ENCODE measurements at places on chromosomes 5 and 9.

DNA sequence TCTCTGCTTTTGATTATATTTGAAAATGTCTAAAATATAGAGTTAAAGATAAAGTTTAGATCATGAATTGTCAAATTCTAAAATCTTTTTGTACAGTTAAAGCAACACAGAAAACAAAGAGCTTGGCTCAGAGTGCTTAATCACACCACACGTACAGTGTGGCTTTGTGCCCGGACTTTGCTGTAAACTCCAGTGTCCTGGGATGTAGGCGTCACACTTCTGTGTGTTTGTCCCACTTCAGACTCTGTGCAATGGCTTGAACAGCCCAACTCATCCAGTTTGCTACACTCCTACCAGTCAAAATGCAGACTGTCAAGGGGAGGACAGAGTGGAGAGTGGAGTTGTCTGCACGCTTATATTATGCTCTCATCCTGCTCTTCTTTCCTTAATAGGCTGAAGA, 45.3 kb downstream of the SMARCA2 start:
- DNase-seq: no peak

- DNase-seq: no peak
These were observed 198.8 kb downstream of the AUH start for GRCh38 chr9:91162784-91163443.

DNA sequence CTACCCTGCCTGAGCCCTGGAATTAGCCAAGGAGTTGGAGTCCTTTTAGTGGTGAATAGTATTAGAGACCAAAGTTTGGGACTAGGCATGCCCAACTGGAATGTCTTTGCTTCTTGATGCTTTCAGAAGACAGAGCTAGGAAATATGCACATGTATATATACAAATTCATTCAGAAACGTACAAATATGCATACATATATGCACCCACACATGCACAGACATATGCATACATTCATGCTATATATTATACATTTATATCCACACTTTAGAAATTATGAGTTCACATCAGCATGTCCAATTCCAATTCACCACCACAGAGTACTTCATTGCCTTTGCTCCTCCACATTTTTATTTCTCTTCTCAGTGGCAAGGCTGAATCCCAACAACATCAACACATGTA, 398.3 kb upstream of the MPDZ start:
- DNase-seq: no peak

- no peak for DNase-seq
These were observed 158.8 kb downstream of the DEPDC1B start for GRCh38 chr5:60540856-60541805.

DNA sequence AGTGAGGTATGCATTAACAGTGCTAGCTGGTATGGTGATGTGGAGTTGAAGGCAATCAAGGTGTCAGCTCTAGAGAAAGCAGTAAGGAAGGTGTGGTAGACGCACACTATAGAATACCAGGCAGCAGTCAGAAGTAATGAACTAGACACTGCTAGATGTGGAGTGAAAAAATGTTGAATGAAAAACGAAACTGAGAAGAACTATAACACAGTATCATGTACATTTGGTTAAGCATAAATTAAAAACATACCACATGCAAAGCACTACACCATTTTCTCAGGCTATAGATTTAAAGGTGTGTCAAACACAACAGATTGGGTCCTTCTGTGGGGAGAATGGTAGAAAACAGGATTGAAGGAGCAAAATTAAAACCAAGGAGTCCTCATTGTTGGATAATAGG, 15.4 kb downstream of the ZNF622 start:
- no peak for DNase-seq

- no peak for DNase-seq
These were observed 38.4 kb downstream of the ZNF608 start for GRCh38 chr5:124708086-124708485.

DNA sequence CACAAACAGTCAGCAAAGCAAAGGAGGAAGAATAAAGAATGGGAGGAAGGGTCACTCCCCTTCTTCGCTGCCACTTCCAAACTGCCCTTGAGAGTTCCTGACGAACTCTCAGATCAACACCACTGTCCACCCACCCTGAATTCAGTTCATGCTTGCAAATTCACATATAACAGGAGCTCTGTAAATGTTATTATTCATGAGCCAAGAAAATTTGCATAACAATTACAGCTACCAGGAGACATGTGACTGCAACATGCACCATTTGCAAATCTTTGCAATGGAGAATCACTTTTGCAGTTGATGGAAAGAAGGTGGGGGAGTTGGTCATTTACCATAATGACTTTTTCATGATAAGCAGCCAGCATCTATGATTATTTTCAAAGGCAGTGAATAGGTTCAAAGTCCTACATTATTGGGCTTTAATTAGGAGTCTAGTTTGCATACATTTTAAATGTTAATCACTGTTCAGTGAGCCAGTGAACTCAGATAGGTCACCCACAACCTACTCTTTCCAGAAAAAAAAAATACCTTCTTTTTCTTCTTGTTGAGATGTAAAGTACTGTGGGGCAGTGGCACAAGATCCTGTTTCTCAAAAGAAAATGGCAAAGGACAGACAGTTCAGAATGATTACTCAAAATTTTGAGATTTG, 149.7 kb downstream of the CAAP1 start:
- DNase-seq: no peak

All from RWPE1 (cell line).